Upper lobe of left lung (tissue), 6 donors: ENCODE measurements at places on chromosomes 7 and 10. TPM values are rescaled to one million over a fixed set of nuclear protein-coding genes. Genes with fewer than 3 reads are reported as not detected.

The DKK1 gene
- not detected for total RNA-seq

DNA sequence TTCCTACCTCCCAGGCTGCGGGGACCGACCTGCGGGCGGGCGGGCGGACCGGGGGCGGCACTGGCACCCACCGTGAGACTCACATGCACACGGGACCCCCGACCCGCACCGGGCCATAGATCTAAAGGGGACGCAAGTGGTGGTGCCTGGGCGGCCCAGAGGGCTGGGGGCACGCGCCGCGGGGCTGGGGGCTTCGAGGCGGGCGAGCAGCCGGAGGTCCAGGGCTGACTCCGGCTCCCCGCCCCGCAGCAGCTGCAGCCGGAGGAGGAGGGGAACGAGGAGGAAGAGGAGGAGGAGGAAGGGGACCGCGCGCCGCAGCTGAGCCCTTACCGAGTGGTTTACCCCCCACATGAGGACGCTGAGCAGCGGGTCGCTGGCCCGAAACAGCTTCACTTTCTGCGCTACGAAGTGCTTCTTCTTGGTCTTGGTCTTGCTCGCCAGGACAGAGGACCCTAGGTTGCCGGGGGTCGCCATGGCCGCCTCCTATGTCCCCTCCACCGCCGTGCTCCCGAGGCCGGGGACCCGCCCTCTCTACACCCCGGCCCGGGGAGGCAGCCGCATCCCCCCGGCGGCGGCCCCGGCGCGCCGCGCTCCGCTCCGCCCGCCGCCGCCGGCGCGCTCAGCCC lies 412 bp downstream of the PIP4K2A start:
- no peaks in the 10 kb centered on the region for H3K36me3 ChIP-seq
- peak overlapping the region; percentile 90 for H3K27ac ChIP-seq
- H3K4me1 ChIP-seq = peaks cover 25% of the 10 kb centered on the region
- DNase-seq = peak; percentile 90

- H3K36me3 ChIP-seq = no peaks in the 10 kb centered on the region
- H3K27me3 ChIP-seq = no peaks in the 10 kb centered on the region
- H3K4me1 ChIP-seq = no peaks in the 10 kb centered on the region
- H3K4me3 ChIP-seq = no peak overlapping the region
Measured at GRCh38 chr7:16579216-16579615, 52.6 kb downstream of the LRRC72 start.

The MRLN gene
- not detected for total RNA-seq

GRCh38 chr10:3714967-3715366 lies 70.0 kb downstream of the KLF6 start:
- H3K36me3 ChIP-seq = no peaks in the 10 kb centered on the region
- H3K27ac ChIP-seq = no peak overlapping the region
- H3K4me3 ChIP-seq = no peak overlapping the region
- no peaks in the 10 kb centered on the region for H3K27me3 ChIP-seq
- no peaks in the 10 kb centered on the region for H3K4me1 ChIP-seq
- DNase-seq = no peak

DNA sequence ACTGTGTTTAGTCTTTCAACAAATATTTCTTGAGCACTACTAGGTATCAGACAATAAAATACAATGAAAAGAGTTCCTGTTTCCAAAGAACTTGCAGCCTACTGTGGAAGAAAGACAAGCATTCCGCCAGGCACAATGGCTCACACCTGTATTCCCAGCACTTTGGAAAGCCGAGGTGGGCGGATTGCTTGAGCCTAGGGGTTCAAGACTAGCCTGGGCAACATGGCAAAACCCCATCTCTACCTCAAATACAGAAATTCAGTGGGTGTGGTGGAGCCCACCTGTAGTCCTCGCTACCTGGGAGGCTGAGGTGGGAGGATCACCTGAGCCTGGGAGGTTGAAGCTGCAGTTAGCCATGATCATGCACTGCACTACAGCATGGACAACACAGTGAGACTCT lies 6.1 kb downstream of the SVOPL start:
- H3K27me3 ChIP-seq = no peaks in the 10 kb centered on the region
- no peak overlapping the region for H3K4me3 ChIP-seq
- no peaks in the 10 kb centered on the region for H3K4me1 ChIP-seq

The CYP3A7 gene
- not detected for total RNA-seq

The ACTA2 gene
- total RNA-seq = 184 TPM

DNA sequence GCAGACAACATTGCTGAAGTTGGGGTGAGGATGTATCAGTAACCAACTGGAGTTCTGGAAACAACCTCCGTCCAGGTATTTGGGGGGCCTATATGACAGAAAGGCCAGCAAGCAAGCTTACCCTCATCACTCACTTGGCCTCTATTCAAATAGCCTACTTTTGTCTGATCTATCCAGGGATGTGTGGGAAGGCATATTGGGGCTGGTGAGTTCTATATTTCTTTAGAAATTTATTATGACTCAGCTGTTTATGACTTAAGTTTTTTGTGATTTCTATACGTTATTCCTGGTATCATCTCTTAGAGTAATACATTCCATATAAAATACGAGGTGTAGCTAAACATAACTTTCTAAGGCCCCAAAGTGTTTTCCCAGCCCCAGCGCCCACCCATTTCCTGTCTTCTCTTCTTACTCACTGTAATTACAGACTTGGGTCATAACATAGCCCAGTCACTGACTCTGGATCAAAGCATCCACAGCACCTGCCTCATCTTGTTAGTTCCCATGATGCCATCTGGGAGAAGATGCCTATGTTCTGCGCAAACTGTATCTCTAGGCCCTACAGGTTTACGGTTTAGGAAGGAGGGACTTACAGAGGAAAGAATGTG lies 18.1 kb downstream of the GARS1 start:
- no peaks in the 10 kb centered on the region for H3K4me1 ChIP-seq
- H3K27me3 ChIP-seq = no peaks in the 10 kb centered on the region
- H3K36me3 ChIP-seq = peaks cover 23% of the 10 kb centered on the region
- H3K27ac ChIP-seq = no peak overlapping the region
- H3K4me3 ChIP-seq = no peak overlapping the region

GRCh38 chr7:114889646-114890285 lies 32.1 kb upstream of the MDFIC start:
- no peak overlapping the region for H3K27ac ChIP-seq
- no peak overlapping the region for H3K4me3 ChIP-seq
- DNase-seq = no peak
- no peaks in the 10 kb centered on the region for H3K36me3 ChIP-seq

The TEX47 gene
- not detected for total RNA-seq

The ARHGAP22 gene
- 9.3 TPM for total RNA-seq

GRCh38 chr7:2782565-2782964 lies 61.5 kb downstream of the GNA12 start:
- no peaks in the 10 kb centered on the region for H3K36me3 ChIP-seq
- H3K27me3 ChIP-seq = no peaks in the 10 kb centered on the region
- no peak overlapping the region for H3K4me3 ChIP-seq
- no peak for DNase-seq
- H3K4me1 ChIP-seq = no peaks in the 10 kb centered on the region

The ATRNL1 gene
- total RNA-seq = 0.74 TPM

- H3K4me1 ChIP-seq = peaks cover 19% of the 10 kb centered on the region
- peak overlapping the region; percentile 88 for H3K4me3 ChIP-seq
- peak overlapping the region; percentile 87 for H3K27ac ChIP-seq
- peaks cover 10% of the 10 kb centered on the region for H3K36me3 ChIP-seq
- peak; percentile 27 for DNase-seq
- H3K27me3 ChIP-seq = no peaks in the 10 kb centered on the region
Measured at GRCh38 chr10:90871279-90871765, 452 bp upstream of the RPP30 start.

The TMEM184A gene
- 11.5 TPM for total RNA-seq

DNA sequence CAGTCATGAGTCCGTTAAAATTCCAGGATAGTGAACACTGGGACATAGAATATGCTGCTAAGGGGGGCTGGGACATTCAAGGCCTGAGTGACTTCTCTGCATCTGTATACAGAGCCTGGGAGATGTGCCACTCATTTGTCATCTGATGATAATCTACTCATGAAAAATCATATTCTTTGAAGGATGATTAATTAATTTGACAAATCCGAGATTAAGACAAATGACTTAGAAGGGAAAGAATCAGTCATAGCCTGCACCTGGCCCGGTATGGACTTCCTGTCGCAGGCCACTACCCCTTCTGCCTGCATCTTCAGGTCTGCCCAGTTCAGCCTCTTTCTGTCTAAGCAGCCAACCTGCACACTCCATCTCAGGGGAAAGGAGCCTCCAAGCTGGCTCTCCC lies 18.8 kb upstream of the FAM170B start:
- no peaks in the 10 kb centered on the region for H3K4me1 ChIP-seq
- no peak overlapping the region for H3K27ac ChIP-seq
- DNase-seq = no peak
- no peaks in the 10 kb centered on the region for H3K27me3 ChIP-seq

DNA sequence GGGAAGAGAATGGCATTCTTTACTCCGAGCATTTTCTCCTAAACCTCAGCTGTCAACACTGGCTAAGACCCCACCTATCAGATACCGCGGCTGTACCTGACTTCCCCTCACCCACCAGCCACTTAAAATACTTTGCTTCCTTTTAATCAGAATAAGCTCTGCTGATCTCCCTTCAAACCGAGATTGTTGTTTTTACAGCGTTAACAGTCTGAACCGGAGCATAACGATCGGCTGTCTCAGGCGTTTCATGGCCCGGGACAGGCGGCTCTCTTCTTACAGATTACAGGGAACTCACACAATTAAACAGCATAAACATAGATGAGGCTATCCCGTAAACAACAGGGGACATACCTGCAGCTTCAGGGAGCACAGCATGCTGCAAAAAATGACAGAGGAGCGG lies 174.3 kb upstream of the RNF32 start:
- no peaks in the 10 kb centered on the region for H3K36me3 ChIP-seq
- no peak for DNase-seq
- no peaks in the 10 kb centered on the region for H3K4me1 ChIP-seq
- H3K27ac ChIP-seq = no peak overlapping the region
- H3K4me3 ChIP-seq = no peak overlapping the region
- no peaks in the 10 kb centered on the region for H3K27me3 ChIP-seq

The GPR15LG gene
- not detected for total RNA-seq

The CHCHD3 gene
- total RNA-seq = 52.7 TPM

DNA sequence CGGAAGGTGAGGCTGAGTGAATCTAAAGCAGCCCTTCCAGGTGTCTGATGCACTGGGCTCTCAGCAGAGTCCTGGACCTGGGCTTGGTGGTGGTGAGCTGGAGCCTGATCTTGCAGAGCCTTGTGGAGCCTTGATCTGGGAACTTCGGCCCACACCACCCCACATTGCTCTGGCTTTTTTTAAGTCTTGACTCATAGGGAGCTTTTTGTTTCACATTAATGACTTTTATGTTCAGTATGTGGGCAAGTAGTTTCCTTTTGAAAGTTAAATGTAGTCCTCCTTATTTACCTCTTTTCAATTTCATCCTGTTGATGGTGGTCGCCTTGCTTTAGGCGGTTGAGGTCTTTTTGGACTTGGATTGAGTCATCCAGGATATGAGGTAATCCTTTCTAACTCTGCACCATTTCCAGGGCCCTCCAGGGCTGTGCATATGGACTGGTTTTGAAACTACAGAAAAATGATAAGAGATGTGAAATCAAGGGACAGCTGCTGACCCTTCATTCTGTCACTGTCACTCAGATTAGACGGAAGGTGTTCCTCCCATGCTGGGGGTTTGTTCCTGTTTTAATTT lies 2.9 kb upstream of the NRAP start:
- H3K27ac ChIP-seq = no peak overlapping the region
- H3K4me3 ChIP-seq = no peak overlapping the region
- no peaks in the 10 kb centered on the region for H3K36me3 ChIP-seq
- H3K27me3 ChIP-seq = no peaks in the 10 kb centered on the region
- no peak for DNase-seq

- no peaks in the 10 kb centered on the region for H3K27me3 ChIP-seq
- H3K36me3 ChIP-seq = no peaks in the 10 kb centered on the region
- no peaks in the 10 kb centered on the region for H3K4me1 ChIP-seq
- H3K27ac ChIP-seq = no peak overlapping the region
- no peak for DNase-seq
Measured at GRCh38 chr7:4523873-4524272, 158.2 kb upstream of the FOXK1 start.

DNA sequence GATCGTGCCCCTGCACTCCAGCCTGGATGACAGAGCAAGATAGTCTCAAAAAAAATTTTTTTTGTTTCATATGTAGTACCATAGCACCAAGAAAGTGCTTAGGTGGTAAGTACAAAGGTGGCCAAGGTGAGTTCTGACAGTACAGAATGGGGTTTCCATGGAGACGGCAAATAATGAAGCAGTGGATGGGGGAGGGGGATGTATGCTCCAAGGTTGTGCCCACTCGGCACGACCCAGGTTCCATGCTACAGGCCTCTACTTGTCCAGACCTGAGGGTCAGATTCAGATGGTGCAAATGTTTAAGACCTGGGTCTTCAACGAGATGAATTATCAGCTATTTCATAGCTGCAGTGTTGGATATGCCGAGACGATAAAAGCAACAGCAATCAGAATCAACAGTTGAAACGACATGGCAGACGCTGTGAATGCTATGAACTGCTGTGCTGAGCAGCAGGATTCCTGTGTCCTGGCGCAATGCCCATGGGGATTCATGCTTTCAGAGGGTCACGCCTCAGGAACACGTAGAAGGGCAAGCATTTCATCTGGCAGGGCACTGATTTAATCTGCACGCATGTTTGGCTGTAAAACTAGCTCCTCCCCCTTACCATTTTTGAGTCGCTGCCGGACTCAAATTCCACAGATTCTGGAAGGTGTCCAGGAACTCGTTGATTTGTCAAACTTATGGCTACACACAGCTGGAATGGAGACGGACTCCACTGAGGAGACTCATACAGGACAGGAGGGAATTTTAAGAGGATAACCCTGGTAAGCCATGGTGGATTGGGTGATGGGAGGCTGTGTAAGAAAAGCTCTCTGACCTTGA lies 256.5 kb downstream of the FRMD4A start:
- peaks cover 11% of the 10 kb centered on the region for H3K4me1 ChIP-seq
- peak overlapping the region; percentile 28 for H3K4me3 ChIP-seq

The ZNF273 gene
- total RNA-seq = 29.3 TPM

- DNase-seq = no peak
- H3K4me3 ChIP-seq = no peak overlapping the region
- no peaks in the 10 kb centered on the region for H3K36me3 ChIP-seq
Measured at GRCh38 chr7:21611129-21611528, 68.3 kb downstream of the DNAH11 start.

The TUBB8 gene
- total RNA-seq = not detected

- no peaks in the 10 kb centered on the region for H3K36me3 ChIP-seq
- peak overlapping the region; percentile 65 for H3K4me3 ChIP-seq
- DNase-seq = peak; percentile 67
- H3K4me1 ChIP-seq = peaks cover 24% of the 10 kb centered on the region
- no peak overlapping the region for H3K27ac ChIP-seq
- no peaks in the 10 kb centered on the region for H3K27me3 ChIP-seq
Measured at GRCh38 chr7:73622909-73623797, 1.2 kb downstream of the MLXIPL start.

- DNase-seq = no peak
- H3K27ac ChIP-seq = peak overlapping the region; percentile 84
- no peaks in the 10 kb centered on the region for H3K27me3 ChIP-seq
- no peak overlapping the region for H3K4me3 ChIP-seq
- no peaks in the 10 kb centered on the region for H3K36me3 ChIP-seq
Measured at GRCh38 chr10:102675666-102676533, 31.6 kb downstream of the TRIM8 start.

DNA sequence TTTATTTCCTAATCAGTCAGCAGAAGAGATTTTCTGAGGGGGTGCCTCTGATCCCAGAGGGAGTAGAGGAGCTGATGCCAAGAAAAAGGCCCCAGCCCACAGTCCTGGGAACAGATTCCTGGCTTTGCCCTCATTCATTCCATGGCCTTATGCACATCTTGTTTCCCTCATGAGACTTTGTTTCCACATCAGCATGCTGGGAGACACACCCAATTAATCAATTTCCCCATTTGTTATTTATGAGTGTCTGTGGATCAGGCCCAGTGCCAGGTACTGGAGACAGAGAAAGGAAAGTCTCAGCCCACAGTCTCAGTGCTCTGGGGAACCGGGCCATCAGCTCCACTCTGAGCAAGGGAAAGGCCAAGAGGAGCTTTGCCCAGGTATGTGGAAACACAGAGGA lies 496.2 kb upstream of the ZMIZ1 start:
- H3K27ac ChIP-seq = no peak overlapping the region
- no peak for DNase-seq
- H3K27me3 ChIP-seq = no peaks in the 10 kb centered on the region
